ENCODE measurements at places on chromosomes 3 and 15.
A peak's percentile ranks its signal among the peaks of the same experiment; 100 is the strongest.

GRCh38 chr15:61227269-61227949, 1.7 kb downstream of the RORA start:
- DNase-seq: no peak

GRCh38 chr3:32862247-32862935, 44.6 kb downstream of the TRIM71 start:
- DNase-seq: no peak

- DNase-seq: no peak
These were observed 7.3 kb downstream of the TADA3 start for GRCh38 chr3:9784965-9785364.

- DNase-seq: no peak
These were observed 2.4 kb downstream of the GCHFR start for GRCh38 chr15:40766194-40766815.

DNA sequence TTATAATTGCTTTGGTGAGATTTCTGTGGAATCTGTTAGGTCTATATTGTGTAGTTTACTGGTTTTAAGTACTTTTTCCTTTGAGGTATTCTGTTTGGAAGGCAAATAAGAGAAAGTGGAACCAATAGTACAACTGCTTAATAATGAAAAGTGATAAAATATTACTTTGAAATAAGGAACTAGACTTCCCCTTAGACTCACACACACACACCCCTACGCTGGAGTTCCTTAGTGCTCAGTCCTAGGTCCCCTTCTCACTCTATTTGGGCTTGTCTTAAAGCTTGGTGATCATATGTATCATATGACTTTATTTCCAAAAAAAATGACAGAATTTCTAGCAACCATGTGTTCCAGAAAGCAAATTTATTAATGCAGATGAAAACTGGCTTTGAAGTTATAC, 494.0 kb upstream of the TGFBR2 start:
- DNase-seq: no peak

- no peak for DNase-seq
These were observed 231.6 kb downstream of the ZIC1 start for GRCh38 chr3:147640781-147641180.

DNA sequence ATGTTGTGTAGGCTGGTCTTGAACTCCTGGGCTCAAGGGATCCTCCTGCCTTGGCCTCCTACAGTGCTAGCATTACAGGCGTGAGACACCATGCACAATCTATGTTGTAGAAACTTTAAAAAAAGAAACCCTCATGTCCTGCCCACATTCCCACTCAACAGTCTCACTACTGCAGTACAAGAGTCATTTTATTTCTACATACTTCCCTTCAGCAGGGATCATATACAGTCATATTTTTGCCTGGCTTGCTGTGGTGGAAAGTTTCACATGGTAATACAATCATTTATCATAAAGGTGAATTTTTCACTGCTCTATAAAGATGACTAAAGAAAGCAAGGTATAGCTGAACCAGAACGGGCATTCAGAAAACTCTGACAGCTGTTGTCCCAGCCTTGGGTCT, 53.8 kb upstream of the PIK3CB start:
- no peak for DNase-seq

- no peak for DNase-seq
These were observed 34.7 kb downstream of the GBE1 start for GRCh38 chr3:81726735-81727134.

- DNase-seq: peak; percentile 5
These were observed 59.5 kb upstream of the CTSH start for GRCh38 chr15:79004336-79004735.

DNA sequence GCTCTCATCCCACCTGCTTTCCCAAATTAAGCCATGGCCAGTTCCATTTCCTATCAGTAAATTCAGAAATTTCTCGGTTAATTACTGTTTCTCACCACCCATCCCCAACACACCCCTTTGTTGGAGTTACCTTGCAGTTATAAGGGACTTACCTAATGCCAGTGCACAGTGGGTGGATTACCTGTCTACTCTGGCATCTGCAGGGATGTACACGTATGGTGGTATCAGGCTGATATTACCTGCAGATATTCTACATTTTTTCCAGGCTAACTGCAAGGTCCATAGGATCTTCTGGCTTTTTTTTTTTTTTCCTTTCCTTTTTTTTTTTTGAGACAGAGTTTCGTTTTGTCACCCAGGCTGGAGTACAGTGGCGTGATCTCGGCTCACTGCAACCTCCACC, 7.9 kb upstream of the MRAS start:
- no peak for DNase-seq

DNA sequence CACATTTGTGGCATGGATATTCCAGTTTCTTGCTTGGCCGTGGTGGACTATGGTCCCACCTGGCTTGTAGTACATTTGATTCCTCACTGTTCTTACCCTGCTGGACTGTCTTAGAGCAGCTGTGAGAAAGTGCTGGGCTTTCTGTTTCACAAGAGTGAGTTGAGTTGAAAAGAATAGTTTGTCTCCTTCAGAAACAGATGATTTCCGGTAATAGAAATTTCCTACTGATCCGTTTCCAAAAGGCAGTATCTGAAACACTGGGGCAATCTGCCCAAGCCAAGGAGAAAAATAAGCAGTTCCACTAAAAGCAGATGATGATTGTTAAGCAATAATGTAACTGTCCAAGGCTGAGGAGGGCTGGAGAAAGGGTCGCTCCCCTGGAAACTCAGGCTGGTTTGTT, 96.0 kb downstream of the SUCLG2 start:
- no peak for DNase-seq

- DNase-seq: no peak
These were observed 10.5 kb downstream of the LTF start for GRCh38 chr3:46454209-46454595.

DNA sequence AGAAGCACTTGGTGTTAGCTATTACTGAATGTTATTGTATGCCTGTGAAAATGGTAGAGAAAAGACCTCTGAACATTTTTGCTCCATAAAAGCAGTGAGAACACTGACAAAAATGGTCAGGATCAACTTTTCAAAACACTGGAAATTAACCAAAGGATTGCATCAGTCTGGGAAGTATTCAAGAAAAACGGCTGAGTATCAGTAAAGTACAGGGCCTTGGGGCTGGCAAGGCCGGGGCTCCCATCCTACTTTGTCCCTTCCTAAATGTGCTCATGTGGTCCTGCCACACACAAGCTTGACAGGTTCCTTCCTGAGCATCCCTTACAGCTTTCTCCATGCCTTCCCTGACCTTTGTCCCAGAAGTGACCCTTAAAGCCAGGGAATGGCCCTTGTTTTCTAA, 84.0 kb downstream of the CFAP20DC start:
- no peak for DNase-seq

DNA sequence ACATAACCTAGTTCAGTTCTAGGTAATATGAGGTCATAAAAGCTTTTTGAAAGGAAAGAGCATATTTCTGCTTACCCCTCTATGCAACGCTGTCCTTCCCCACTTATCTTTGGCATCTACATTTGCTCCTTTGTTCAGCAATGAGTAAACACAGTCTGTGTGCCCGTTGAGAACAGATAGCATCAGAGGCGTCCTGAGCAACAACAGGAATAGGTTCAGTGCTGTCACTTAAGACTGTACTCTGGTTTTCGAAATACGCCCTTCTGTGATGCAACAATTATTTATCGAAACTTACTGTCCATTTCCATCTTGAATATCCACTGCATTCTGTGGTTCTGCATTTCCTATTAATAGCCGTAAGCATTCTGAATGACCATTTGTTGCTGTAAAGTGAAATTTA, 84.4 kb downstream of the BTD start:
- no peak for DNase-seq

- DNase-seq: no peak
These were observed 1.0 kb downstream of the HYAL1 start for GRCh38 chr3:50302095-50303012.

GRCh38 chr15:33934921-33935320, 33.4 kb upstream of the CHRM5 start:
- DNase-seq: no peak

DNA sequence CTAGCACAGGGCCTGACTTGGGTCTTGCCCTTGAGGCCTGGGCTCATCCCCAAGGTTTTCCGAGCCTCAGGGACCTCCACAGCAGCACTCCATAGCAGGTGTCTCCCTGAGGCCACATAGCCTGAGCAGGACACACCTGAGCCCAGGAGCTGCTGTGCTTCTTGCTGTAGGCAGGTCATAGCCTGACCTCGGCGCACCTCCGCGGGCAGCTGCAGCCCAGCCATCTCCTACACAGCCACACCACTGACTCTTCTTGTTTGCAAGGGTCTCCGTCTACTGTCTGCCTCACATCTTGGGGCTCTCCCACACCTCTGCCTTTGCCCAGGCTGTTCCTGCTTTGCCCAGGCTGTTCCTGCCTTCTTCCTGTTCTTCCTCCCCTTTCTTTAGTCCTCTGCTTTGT, 224.8 kb downstream of the SLCO3A1 start:
- DNase-seq: no peak

- DNase-seq: peak; percentile 42
These were observed 12.8 kb downstream of the DCUN1D1 start for GRCh38 chr3:182967218-182968204.

GRCh38 chr3:181604267-181604666, 107.5 kb upstream of the SOX2 start:
- DNase-seq: no peak

DNA sequence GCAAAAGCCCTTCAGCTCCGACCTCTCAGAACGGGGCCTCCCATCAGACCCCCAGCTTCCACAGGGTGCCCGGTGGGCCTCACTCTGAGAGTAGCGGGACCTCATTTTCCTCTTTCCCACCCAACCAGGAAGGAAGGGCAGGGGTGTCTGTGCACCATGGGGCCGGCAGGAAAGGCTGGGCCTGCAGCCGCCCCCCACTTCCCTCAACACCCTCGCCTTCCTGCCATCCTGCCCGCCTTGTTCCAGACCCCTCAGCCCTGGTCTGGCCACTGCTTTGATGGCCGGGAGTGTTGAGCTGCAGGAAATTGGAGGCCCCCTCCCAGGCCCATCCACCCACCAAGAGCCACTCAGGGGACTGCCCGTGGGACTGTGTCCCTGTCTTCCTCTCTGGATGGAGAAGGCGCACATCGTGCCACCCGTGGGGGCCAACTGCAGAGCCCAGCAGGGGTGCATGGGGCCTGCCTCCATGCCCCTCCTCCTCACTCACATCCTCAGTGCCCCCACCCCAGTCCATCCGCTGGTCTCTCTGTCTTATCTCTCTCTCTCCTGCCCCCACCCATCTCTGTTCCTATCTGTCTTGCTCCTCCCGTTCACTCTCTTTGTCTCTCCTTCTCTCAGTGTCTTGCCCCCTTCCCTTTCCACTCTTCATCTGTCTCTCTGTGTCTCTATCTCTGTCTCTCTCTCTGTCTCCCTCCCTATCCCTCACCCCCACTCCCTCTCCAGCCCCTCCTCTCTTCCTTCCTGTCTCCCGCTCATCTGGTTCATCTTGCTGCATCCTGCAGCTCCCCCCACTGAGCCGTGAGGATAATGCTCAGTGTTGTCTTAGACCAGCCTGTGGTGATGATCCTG, 1.8 kb upstream of the PLXND1 start:
- no peak for DNase-seq
